Stimulated activated CD4-positive, alpha-beta T cell treated with anti-CD3 and anti-CD28 coated beads, Interleukin-1b, Interleukin-23, amount 100 ng/mL, for 24 hours (primary cell): ENCODE measurements at places on chromosomes 4 and X.

DNA sequence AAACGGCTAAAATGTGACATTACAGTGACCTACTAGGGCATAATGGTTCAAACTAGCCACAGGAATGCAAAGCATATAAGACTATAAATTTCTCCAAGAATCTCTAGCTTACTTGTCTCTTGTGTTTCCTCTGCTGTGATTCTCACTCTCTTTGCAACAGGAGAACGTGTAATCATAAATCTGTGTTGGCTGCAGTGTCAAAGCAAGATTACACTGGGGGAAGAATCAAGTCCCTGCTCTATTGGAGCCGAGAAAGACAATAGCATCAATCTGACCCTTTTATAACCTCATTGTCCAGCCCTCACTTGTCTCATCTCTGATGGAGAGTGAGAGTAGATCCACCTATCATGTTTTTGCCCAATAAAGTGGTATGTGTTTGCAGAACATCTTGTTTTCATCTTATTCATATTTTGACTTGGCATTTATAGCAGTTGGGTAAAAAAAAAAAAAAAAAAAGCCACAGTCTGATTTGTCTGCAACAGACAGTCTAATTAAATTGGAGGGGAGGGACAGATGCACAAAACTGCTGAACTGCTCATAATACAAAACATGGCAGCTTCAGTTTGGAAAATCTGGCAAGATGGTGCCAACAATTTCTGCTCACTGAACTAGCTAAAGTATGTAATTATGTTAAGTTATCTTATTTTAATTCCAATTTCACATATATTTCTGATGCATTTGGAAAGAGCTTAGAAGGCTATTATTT is 165.0 kb upstream of the GABRA2 start:
- DNase-seq = no peak

GRCh38 chr4:139253713-139254112 is 26.3 kb downstream of the MGARP start:
- DNase-seq = no peak

DNA sequence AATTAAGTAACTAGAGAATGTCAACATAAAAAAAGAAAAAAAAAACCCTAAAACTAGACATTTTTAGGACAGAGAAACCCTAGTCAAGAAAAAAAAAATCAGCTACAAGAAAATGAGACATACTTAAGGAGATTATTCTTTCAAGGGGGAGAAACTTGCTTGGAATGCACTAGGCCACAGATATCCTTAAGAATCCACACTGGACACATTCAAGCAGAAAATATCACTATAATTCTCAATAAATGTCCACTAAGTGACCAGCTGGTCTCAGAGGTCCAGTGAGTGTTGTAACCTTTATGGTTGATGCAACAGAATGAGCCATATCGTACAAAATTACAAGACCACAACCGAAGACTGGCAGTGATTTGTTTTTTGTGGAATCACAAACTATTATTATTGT is 15.6 kb upstream of the IBSP start:
- DNase-seq = no peak

DNA sequence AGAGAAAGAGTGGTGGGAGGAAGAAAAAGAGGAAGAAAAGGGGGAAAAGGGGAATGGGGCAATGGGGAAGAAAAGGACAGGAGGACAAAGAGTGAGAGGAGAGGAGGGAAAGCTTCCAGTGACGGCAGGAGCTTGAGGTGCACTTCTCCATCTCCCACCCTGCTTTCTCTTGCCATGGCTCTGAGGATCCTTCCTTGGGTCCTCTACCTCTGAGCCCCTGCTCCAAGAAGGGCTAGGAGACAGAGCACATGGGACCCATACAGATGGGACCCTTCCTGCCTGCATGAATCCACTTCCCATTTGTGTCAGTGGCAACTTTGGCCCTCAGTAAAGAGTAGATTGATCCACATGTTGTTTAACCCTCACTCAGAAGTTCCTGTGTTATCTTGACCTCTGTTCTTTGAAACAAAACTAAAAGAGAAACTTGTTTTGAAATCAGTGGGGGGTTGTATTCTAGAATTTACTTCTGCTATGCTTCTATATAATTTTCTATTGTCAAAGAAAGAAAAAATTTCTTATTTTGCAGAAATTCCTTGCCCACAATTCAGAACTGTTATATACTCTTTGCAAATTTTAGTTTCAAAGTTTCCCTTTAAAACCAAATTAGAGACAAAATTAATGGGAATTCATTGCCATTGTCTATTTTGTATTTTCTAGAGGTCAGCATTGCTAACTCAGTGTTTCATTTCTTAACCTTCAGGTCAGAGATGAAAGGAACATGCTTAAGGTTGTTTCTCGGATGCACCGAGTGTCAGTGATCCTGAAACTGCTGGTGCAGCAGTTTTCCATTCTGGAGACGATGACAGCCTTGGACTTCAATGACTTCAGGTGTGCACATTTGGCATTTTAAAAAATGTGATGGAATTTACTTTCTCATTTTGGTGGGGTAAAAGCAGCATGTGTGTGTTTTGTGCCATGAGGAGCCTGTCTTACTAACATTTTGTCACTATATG is 5.0 kb downstream of the TDO2 start:
- DNase-seq = no peak

- no peak for DNase-seq
Measured at GRCh38 chr4:7169134-7169533, 23.2 kb upstream of the SORCS2 start.

- no peak for DNase-seq
Measured at GRCh38 chr4:73189274-73189810, 69.3 kb downstream of the ANKRD17 start.

DNA sequence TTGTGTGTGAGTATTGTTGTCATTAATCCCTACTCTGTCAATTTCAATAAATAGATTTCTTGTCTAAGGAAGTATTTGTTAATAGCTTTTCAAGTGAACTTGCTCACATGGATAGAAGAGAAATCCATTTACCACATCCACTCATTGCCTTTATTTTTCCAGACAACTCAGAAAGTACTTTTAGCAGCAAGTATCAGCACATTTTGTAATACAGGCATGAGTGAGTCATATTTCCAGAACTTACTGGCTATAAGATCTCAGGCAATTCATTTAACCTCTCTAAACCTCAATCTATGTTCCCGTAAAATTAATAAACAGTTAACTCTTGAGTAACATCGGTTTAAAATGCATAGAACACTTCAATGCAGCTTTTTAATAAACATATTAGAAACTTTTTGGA is 317.9 kb upstream of the PCDH7 start:
- DNase-seq = no peak

GRCh38 chr4:159433337-159433736 is 330.5 kb downstream of the RAPGEF2 start:
- no peak for DNase-seq

GRCh38 chr4:27524224-27524623 is 663.6 kb downstream of the STIM2 start:
- DNase-seq = no peak

DNA sequence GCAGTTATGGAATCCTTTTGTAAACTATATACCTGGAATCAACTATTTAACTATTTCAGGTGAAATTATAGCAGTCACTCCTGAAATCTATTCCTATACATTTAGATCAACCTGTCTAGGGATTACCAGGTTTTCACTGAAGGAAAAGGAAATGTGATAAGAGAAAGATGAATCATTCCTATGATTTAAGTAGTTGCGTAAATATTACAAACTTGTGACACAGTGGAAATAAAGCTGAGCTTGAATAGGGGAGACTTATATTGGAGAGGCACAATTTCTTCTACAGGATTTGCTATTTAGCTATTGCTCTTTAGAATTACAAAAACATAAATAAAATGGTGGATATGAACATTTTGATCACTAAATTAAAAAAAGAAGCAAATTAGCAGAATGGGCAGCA is 284.1 kb upstream of the EPHA5 start:
- no peak for DNase-seq

DNA sequence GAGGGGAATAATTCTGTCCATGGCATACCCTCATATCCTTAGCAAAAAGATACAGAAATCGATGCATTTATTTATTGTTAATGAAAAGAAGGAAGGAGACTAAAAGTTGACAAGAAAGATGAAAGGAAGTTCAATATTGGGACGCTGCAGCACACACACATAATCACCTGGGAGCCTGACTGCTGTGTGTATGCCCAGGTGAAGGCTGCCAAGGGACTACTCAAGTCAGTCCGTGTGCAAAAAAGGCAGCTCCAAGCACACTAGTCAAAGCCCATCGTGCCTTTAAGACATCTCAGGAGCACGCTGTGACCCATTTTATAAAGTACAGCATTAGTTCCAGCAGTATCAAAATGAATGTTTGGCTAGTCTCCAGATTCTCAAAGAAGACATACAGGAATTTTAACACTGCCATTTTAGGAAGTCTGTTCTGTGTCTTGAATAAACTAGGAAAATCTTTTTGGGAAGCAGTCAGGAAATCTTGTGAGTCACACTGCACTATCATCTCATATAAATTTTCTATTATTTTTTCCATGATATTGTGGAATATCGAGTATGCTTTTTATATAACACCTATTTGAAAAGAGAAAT is 363.9 kb downstream of the GASK1B start:
- DNase-seq = no peak

- DNase-seq = no peak
Measured at GRCh38 chrX:53681661-53682060, 4.9 kb downstream of the HUWE1 start.

DNA sequence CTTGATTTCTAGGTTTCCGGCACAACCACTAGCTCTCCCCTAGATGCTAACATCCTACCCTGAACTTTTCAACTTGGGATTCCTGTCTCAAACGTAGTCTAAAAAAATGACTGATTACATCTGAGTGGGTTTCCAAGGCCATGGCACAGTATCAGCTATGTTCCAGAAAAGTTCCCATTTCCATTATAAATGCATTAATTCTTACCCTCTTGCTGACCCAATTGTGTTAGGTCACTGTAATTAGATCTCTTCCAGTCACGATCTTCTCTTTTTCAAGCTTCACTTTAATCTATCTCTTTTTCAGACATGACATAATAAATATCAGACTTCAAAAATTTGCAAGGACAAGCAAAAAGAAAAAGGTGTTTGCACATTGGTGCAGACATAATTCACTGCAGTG is 50.6 kb upstream of the PDE5A start:
- DNase-seq = no peak

GRCh38 chr4:180532691-180533090 is 1710.5 kb upstream of the TENM3 start:
- DNase-seq = no peak

DNA sequence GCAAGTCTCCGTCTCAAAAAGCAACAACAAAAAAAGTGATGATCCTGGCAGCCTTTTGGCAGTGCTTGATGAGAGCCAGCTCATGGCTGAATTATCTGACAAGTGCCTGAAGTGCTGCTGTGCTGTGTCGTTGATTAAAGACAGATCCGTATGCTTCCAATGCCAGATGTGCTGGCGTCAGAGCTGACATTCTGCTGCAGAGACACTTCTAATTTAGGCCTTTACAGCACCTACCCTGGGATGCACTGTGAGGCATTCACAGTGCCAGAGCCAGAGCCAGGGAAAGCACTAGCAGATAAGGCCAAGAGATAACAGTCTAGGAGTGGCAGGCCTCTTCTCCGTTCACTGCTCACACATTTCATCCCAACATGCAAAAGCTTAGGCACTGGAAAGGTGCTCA is 995.5 kb downstream of the RAB28 start:
- DNase-seq = no peak

DNA sequence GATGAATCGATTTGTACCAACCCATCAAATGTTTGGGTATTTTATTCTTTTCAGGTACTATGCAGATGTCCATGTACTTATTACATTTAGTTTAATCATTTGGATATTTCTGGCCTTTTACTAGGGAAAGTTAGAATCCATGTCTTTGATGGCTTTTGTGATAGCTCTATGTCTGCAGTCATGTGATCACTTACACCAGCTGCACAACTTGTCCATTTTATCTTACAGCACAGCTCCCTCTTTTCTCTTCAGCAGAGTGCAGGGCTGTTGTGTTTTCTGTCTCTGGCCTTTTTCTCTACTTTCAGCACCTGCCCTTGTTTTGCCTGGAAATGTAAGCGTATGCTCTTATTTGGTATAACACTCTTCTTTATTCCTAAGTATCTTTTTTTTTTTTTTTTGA is 30.6 kb downstream of the WWC2 start:
- no peak for DNase-seq

DNA sequence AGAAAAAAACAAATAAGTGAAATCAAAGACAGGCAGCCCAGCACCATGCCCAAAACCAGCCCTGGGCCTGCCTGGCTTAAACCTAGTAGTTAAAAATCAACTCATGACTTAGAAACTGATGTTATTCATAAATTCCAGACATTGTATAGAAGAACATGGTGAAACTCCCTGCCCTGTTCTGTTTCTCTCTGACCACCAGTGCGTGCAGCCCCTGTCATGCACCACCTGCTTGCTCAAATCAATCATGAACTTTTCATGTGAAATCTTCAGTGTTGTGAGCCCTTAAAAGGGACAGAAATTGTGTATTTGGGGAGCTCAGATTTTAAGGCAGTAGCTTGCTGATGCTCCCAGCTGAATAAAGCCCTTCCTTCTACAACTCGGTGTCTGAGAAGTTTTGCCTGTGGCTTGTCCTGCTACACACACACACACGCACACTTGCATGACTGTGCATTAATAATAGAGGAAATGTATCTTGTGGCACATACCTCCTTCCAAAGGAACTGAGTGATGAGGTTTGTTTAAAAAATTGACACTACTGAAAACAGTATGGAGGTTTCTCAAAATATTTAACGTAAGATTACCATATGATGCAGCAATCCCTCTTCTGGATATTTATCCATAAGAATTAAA is 39.2 kb upstream of the UGT2B7 start:
- DNase-seq = no peak

DNA sequence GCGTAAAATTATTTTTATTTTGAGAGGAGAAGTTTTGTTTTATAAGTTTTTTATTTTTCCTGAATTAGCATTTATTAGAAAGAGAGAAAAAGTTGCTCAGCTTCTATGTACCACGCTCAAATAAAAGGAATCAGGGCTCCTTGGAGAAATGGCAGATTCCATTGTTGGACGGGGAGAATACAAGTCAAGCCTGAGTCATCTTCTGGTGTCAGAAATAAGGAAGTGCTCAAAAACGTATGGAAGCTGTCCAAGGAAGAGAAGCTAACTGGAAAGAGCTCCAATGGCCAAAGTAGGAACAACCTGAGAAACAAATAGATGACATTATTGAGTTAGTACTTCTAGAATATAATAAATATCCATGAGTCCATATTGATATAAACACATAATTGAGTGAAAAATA is 89.3 kb upstream of the NEIL3 start:
- DNase-seq = no peak

GRCh38 chrX:139049465-139049864 is 337.9 kb upstream of the FGF13 start:
- DNase-seq = no peak

GRCh38 chr4:52883707-52884669 is 21.9 kb downstream of the RASL11B start:
- no peak for DNase-seq

- DNase-seq = peak; percentile 4
Measured at GRCh38 chrX:136209016-136209738, 42.0 kb downstream of the MAP7D3 start.

DNA sequence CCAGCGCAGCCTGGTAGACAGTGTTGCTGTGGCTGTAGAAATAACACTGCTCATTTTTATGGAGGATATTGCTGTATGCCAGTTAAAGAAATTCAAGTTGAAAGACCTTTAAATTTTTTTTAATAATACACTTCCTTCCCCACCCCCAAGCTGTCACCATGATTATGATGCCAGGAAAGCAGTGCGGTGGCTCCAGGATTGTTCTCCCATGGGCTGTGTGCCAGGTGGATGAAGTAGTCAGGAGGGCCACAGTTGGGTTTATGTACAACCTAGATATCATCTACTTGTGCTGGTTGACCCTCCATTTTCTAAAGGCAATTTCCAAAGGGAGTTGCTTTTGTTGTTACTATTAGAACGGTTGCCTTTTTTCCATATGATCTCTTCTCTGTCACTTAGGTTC is 136.6 kb downstream of the AFF1 start:
- DNase-seq = no peak
